ENCODE measurements at places on chromosomes 1 and 21.

GRCh38 chr1:83619170-83619896 lies 379.6 kb downstream of the TTLL7 start:
- DNase-seq, result no peak

DNA sequence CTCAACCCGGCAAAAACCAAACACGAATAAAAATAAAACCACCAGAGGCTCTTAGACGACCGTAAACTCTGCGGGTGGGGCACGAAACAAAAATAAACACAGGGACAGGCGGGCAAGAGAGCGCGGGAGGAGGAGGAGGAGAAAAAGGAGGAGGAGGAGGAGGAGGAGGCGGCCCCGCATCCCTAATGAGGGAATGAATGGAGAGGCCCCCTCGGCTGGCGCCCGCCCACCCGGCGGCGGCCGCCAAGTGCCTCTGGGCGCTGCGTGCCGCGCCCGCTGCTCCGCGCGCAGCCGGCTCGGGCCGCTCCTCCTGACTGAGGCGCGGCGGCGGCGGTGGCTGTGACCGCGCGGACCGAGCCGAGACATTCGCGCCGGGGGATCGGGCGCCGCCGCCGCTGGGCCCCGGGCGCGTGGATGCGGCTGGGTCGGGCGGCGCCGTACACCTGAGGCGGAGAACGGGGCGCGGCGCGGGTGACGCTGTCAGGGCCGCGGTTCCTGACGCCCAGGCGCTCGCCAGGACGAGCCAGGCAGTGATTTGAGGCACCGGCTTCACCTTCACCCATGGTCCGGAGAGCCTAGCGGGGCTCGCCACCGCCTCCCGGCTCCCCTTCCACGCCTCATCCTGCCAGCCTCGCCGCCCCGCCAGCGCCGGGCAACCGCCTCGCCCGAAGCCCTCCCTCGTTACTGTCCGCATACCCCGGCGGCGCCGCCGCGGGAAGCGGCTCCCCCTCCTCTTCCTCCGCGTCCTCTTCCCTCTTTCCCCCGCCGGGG lies at the start of gene MARK1:
TSS of gene MARK1 (plus strand) at position 229 of the 771 bp plus-strand sequence. CDS start 687 bp downstream, outside the sequence.
- DNase-seq, result peak; percentile 87

DNA sequence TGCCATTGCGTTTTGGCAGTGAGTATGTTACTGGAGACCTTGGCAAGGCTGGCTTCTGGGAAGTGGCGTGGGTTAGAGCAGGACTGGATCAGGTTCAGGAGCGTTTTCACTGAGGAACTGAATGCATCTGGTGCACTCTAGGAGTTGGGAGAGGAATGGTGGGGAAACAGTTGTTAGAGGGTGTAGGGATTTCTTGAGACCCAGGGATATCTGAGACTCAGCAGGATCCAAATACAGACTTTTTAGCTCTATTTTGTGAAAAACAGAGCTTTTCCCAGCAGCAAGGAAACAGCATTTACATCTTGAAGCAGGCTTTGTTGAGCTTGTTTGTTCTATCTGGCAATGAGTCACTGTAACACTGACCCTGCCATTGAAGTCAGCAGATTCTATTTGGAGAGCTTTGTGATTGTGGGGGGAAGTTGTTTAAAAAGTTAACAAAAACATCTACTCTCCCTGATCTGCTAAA lies 56.9 kb upstream of the NRIP1 start:
- peak; percentile 42 for DNase-seq

DNA sequence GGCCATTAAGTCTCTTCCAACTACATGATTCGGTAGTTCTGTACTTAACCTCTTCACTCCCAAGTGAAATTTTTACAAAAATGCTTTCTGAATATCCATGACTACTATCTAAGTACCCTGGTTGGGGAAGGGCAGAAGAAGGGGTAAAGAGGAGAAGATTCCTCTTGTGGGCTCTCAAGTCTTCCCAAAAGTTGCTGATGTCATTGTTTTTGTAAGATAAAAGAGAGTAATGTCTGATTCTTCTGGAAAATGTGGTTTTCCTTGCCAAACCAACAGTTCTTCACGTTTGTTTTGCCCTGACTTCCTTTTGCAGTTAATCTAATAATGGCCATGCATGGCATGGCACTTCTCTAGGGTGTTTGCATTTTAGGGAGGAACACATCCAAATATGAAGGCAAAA lies 34.7 kb upstream of the AK4 start:
- no peak for DNase-seq

DNA sequence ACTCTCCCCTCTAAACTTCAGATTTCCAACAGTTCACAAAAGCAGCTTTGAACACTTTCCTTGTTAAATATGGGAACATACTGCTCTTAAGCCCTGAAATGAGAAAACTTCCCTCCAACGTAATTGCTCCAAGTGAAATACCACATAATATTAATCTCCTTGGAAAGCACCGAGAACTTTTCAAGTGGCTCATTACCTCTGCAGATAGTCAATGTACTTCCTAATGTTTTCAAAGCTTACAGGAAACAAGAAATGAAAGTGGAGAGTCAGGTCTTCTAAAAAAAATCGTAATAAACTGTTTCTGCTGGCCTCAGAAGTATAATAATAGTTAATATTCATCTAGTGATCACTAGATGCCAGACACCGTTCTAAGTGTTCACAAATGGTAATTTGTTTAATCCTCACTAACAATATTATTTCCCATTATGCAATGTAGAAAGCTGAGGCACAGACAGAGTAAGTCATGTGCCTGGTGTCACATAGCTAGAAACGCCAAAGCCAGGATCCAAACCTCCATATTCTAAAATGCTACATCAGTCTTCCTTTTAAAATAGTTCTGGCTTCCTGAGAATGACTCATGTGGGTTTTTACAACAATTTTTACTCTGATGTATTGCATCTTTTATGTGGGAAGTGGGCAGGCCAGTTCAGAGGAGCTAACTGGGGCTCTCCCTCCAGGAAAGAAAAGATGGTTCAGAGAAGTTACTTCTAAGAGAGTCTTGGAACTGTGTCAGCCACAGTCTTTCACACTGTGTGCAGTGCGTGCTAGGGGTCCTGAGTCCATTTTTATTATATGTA lies 177.2 kb downstream of the PLPPR4 start:
- DNase-seq, result no peak

GRCh38 chr1:66176832-66177231 lies 357.1 kb upstream of the SGIP1 start:
- peak; percentile 4 for DNase-seq

GRCh38 chr21:34282223-34282622 lies 81.6 kb upstream of the KCNE2 start:
- no peak for DNase-seq

DNA sequence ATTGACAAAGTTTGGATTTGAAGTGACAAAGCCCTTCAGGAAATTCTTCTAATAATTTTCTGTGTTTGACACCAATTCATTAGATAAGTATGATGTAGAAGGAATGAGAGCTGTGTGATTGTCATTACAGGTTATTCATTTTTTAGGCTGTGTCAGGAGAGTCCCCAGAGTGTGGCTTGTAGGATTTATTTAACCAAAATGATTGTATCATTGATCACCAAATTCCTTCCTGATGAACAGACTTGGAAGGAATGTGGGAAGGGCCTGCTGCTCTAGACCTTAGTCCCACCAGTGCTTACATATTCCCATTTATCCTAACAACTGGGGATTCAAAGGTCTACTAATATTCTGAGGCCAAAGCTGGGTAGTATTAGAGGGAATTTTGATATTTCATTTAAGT lies 383.3 kb upstream of the KAZN start:
- no peak for DNase-seq

DNA sequence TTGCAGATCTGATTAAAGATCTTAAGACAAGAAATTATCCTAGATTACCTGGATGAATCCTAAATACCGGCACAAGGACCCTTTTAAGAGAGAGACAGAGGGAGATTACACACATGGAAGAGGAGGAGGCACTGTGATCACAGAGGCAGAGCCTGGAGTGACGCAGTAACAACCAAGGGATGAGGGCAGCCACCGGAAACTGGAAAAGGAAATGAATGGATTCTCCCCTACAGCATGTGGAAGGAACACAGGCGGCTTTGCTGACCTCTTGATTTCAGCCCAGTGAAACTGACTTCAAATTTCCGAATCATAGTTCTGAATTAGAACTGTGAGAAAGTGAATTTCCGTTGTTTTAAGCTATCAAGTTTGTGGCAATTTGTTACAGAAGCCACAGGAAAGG lies 50.2 kb upstream of the IVNS1ABP start:
- DNase-seq, result no peak

GRCh38 chr1:161307892-161308638 lies 1.7 kb downstream of the MPZ start:
- DNase-seq, result no peak

GRCh38 chr1:42807056-42807668 lies 9.8 kb upstream of the ERMAP start:
- DNase-seq, result no peak

DNA sequence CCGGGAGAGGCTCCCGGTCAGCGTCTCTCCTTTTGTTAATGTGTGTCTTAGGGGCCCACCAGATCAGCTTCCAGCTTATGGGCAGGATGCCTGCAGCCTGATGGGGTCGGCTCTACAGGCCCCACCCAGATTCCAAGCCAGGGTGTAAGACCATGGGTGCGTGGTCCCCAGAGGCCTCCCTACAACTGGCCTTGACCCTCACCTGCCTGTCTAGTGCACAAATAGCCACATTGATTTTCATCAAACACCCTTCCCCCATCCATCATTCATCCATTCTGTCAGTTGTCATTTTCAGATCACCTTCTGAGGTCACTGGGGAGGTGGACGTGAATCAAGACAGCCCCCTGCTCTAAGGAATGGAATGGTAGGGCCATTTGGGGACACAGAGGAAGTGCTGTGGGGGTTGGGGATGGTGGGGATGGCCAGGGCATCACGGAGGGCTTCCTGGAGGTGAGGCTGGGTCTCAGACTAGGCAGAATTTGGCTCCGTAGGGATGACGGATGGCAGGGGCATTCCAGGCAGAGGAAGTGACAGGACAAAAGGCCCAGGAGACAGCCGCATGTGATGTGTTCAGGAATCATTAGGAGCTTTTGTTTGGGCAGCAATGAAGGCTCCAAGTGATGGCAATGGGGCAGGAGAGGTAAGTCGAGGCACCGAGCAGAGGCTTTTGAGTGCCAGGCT lies 118.8 kb downstream of the EPHB2 start:
- DNase-seq, result no peak

- DNase-seq, result no peak
Observed at GRCh38 chr1:56439610-56440264, 139.6 kb downstream of the PLPP3 start.

GRCh38 chr1:43994794-43995790 lies 3.7 kb downstream of the CCDC24 start:
- DNase-seq, result peak; percentile 74

DNA sequence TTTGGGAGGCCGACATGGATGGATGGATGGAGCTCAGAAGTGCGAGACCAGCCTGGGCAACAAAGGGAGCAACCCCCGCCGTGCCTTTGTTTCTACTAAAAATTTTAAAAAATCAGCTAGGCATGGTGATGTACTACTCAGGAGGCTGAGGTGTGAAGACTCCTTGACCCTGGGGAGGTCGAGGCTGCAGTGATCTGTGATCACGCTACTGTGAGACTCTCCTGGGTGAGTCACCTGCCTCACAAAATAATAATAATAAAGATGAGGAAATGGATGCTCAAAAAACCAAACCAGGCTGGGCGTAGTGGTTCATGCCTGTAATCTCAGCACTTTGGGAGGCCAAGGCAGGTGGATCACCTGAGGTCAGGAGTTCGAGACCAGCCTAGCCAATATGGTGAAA lies 19.2 kb downstream of the DSTYK start:
- no peak for DNase-seq

DNA sequence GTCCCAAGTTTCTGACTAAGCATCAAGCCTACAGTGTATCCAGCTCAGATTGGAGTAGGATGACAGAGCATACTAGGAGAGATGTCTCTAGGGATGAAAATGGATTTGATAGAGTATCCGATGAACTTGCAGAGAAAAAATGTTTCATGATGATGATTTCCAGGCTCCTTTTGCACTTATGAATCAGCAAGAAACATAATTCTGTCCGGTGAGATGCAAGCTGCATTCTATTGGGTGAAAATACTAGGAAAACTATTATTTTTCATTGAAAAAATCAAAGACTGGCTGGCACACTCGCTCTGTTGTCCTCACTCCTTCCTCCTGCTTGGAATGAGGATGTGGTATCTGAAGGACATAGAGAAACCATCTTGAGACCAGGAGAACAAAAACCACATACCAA lies 35.4 kb upstream of the RAB3GAP2 start:
- no peak for DNase-seq

DNA sequence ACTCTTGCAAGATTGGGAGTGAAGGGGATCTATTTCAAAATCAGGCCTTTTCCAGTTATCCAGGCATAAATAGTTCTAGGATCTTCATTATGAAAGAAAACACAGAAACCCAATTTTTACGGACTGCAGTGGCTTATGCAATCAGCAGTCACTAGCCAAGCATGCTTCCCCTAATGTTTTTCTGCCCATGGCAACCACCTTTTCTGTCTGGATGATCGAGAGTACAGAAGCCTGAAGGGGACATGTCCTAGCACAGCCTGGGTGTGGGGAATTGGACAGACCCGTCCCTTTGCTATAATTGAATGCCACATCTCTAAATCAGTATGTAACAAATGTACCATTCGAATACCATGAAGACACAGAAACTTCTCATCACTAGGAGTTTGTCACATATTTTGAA lies 29.8 kb upstream of the NCAM2 start:
- no peak for DNase-seq

DNA sequence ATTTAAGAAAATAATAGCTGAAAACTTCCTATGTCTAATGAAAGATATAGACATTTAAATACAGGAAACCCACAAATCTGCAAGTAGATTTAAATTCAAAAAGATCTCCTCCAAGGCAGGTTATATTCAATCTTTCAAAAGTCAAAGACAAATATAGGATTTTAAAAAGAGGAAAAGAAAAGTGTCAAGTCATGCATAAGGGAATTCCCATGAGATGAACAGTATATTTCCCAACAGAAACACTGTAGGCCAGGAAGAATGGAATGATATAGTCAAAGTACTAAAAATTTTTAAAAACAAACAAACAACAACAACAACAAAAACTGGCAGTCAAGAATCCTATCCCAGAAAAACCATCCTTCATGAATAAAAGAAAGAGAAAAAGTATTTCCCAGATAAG lies 806.5 kb upstream of the BRINP3 start:
- DNase-seq, result no peak

DNA sequence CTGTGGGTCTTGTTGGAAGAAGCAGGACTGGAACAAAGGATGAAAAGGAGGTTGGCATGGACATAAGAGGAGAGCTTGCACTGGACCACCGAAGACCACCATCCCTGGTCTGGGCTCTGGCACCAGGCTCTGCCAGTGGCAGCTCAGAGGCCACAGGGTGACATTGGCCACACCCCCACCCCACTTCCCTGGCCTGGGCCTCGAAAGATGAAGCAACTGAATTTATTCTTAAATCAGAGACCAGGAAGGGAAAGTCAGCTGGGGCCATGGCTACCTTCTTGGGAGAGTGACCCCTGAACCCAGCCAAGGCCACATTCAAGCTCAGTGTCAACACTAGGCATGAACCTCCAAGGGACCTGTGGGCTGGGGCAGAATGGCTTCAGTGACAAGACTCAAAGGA lies 4.0 kb downstream of the KLHDC7A start:
- DNase-seq, result no peak

GRCh38 chr1:178898401-178898800 lies 27.5 kb upstream of the ANGPTL1 start:
- DNase-seq, result no peak

GRCh38 chr1:119883826-119884225 lies 12.5 kb downstream of the ADAM30 start:
- DNase-seq, result no peak

GRCh38 chr1:184507604-184508280 lies 120.9 kb downstream of the C1orf21 start:
- DNase-seq, result no peak

- DNase-seq, result no peak
Observed at GRCh38 chr1:221089273-221089672, 210.0 kb downstream of the HLX start.

Data from iPS-NIHi11 (cell line).